Activated T-cell treated with anti-CD3 and anti-CD28 coated beads for 48 hours (primary cell): ENCODE measurements at places on chromosomes 13 and 19.

- no peak for DNase-seq
Measured at GRCh38 chr13:60491531-60491930, 94.5 kb downstream of the TDRD3 start.

DNA sequence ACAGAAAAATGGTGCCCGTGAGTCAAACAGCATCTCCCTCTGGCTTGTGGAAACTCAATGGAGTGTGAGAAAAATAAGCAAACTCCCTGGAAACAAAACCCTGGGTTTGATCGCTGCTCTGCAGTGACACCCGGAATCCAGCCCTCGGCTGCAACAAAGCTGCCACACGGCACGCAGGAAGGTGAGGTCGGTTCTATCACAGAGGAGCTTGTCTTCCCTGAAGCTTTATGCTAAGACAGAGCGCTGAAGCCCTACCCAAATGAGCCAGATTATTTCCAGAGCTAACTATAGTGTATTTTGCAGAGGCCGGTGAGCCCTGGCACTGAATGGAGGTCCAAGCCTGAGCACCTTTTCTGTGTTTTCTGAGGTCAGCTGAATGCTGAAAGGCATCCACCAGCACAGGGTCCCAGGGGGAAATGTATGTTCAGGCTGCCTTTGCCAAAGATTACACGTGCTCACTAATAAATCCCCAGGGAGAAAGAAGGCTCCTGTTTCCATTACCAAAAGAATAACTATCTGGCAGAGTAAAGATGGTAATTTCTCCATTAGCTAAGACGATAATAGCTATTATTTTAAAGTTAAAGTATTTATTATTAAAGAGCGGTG, 77.8 kb downstream of the TSHZ3 start:
- no peak for DNase-seq

DNA sequence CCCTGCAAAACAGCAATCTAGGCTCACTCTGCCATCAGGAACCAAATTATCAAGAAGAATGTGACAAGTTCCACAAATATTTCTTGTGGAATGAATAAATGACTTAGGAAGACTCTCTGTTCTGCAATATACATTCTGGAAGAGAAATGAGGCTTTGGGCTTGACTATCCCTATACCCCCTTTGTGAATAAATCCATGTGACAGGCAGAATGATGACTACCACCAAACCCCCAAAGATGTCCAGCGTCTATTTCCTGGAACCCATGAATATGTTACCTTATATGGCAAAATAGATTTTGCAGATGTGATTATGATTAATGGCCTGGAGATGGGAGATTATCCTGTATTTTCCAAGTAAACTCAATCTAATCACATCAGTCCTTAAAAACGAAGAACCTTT, 139.3 kb downstream of the ENOX1 start:
- DNase-seq = no peak

DNA sequence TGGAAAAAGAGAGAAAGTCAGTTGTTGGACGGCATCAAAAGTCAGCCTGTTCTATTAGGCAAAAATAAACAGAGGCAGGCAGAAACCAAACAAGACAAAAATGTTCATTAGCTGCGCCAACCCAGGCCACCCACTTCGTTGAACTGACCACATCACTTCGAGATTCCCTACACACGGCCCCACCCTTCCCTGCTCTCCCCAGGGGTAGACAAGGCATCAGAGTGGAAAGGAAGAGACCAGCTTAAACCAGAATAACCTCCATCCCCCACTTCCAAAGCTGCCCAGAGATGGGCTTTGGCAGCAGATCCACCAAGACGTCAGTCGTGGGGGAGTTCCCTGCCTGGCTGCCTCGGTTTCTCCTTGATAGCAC, 204.6 kb upstream of the TSHZ3 start:
- DNase-seq = no peak

DNA sequence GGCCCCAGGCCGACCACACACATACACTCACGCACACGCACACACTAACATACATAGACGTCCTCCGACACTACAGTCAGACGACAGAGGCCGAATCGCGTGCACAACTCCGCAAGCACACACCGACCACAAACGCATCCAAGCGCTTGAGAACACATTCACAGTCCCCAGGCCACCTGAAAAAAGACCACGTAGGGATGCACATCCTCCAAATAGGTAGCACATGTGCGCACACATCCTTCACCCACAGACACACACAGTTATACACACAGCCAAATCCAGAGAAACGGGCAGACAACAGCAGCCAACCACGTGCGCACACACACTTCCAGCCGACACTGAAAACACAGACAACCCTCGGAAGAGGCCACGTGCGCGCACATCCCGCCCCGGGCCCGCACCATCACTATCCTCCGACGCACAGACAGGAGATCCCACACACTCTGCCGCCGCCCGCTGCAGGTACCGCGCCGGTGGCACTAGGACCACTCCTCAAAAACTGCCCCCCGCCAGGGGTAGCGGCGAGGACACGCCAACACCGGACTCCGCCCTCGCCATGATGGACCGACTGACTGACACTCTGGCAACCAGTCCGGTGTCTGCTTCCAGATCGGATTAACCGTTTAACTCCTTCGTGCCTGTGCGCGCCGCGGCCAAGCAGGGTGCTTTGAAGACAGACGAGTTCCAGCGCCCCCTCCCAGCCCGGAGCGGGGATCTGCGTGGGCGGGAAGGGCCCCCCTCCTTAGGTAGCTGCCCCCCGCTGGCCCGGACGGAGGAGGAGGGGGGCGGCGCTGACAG, 493 bp upstream of the PDE4A start:
- peak; percentile 42 for DNase-seq

- no peak for DNase-seq
Measured at GRCh38 chr13:94765814-94766213, 53.5 kb upstream of the SOX21 start.

DNA sequence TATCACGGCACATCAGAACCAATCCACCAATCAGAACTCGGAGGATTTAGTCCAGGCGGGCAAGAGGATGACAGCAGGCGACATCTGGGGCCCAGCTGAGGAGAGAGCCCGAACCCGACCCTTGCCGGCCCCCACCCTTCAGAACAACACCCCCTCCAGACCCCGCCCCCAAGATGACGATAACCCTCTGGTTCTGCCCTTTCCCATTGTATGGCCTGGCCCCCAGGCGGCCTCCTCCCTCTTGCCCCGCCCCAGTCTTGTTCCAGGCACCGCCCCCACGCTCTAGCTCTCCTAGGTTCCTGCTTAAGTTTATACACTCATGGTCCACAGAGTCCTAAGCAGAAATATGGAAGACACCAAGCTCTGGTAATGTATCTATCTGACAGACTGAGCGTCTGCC, 2.8 kb upstream of the ZNF83 start:
- DNase-seq = no peak

DNA sequence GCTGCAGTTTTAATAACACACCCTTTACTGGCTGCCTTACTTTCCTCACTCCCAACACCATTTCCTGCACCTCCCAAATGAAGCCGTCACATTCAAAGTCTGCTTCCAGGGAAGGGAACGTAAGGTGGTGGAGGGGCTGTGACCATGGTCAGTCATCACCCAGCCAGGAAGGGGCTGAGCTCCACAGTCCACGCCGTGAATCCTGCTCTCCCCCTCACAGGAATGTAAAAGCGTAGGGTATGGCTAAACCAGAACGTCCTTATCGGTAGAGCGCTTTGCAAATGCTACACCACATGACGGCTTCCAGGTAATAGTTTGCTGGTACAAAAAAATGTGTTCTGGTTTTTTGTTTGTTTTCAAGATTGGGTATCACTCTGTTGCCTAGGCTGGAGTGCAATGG, 7.0 kb downstream of the NUMBL start:
- no peak for DNase-seq

DNA sequence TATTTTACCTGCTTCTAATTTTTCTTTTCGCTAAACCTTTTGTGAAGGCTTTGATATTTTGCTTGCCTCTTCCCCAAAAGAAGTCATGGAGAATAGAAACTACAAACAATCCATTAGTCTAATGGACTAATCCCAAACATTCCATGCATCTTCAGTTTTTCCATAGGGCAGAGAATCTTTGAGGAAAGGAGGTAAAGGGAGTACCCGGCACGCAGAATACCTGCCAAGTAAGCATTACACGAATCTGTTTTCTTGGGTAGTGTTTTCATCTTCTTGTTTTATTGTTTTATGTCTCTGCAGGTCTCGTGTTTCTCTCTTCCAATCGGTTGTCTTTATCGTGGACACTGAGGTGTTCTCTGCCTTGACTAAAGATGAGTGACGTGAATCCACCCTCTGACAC, at the start of gene NLRP8:
NLRP8 (plus strand) TSS at position 301 of the 400 bp plus-strand sequence.
- no peak for DNase-seq

- DNase-seq = no peak
Measured at GRCh38 chr19:15443838-15444237, 5.9 kb downstream of the WIZ start.

DNA sequence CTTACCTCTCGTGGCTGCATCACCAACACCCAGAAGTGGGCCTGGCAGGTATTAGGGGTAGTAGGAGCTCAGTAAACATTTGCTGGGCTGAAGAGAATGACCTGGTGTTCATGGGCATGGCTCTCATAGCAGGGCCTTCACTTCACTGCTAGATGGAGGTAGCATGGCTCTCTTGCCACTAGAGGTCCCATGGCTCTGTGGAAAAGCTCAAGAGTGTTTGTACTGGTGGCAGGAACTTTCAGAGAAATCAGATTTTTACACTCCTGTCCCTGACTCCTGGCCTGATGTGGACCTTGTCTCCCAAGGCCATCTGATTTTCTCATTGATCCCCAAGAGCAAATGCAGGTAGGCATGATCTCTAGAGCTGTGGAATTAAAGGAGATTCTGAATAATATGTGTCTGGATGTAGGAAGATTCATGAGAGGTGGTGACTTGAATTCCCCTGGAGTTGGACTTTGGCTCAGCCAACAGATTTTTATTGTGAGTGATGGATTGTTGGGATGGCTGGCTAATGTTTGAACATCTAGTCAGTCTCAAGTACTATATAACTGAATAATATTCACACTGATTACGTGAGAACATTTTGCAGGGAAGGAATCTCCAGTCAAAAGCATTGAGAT, 5.7 kb downstream of the ZNF574 start:
- DNase-seq = no peak

DNA sequence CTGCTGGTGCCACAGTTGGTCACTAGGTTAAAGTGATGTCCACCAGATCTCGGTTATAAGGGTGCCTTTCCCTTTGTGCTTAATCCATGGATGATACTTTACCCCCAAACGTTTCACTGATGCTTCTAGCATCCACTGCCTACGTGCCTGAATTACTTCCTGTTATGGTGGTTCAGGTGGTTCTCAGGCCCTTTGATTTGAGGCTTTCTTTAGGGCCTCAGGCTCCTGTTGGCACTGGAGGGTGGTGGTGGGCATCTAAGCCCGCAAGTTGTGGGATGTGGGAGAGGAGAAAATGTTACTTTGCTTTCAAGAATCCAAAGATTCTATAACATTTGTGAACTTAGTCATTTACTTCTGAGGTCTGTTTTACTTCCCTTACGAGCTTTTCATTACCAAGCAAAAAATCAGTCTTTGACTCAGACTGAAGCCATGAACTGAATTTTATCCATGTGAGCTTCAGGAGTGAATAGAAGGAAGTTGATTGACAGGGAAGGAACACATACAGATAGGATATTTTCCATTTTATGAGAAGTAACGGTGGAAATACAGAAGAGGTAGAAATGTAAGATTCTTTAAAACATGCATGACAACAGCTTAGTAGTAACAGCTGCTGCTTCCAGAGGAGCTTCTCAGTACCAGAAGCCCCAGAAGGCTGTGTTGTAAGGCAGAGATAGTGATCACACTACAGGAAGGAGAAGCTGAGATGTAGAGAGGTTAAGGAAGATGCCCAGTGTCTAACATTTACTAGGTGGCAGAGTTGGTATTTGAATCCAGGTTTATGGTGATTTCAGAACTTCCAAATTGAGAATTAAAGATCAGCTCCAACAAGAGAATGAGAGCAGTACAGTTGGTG, 65.0 kb downstream of the ARHGEF7 start:
- no peak for DNase-seq

GRCh38 chr13:33480561-33480960, 195.0 kb upstream of the STARD13 start:
- DNase-seq = no peak

DNA sequence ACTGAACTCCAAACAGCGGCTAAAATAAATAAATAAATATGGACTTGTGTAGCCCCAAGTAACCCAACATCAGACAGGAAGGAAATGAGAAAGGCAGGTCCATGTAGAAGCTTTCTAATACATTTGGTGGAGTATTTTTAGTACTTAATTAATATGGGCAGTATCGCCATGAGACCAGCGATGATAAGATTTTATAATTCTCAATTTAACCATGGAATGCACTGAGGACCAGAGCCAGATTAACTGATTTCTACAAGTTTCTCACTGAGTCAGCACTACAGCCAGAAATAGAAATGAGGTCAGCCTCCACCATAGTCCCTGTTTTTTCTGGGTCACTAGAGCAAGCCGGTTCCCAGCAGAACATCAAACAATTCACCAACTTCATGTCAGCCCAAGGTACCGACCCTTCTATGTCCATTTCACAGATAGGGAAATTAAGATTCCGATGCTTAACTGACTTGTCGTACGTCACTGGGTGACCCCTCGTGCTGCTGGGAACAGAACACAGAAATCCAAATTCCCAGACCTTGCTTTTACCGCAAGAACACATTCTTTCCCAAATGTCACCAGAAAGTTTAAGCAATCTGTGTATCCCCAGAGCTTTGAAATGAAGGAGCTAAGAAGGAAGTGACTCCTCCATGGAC, 90.4 kb downstream of the COL4A1 start:
- no peak for DNase-seq

- DNase-seq = no peak
Measured at GRCh38 chr13:114199954-114200353, 20.9 kb downstream of the CFAP97D2 start.

GRCh38 chr13:95437561-95437960, 115.0 kb upstream of the CLDN10 start:
- no peak for DNase-seq

DNA sequence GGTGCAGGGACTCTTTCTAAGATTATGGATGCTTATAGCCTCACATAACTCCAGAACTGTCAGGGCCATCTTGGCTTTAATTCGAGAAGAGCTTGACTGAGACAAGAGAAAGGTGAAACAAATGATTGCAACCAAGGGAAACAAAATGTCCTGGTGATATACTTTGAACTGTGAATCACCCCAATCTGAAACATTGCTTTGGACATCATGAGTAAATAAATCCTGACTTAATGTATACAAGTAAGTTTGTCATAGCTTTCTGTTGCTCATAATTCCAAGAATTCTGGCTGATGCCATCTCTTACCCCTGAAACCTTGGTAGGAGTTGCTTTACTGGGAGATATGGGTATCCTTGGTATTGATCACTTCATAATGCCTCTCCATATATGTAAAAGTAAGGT, 5.8 kb upstream of the VWA8 start:
- no peak for DNase-seq

DNA sequence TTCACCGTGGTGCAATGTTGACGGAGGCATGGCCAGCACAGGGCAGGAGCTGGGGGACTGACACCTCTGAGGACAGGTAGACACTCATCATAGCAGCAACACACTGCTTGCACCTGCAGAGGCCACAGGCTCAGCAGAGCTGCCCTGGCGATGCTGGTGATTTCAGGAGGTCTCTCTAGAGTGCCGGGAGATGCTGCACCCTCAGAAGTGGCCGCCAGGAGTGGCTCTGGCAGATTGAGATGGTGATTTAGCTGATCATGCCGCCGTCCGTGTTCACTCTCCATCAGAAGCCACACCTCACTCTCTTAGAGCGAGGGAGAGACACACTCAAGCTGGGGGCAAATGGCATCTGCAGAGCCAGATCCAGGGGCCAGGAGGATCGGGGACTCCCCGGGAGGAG, 244.6 kb upstream of the SGCG start:
- no peak for DNase-seq

- no peak for DNase-seq
Measured at GRCh38 chr13:40624986-40625385, 41.5 kb downstream of the FOXO1 start.

- DNase-seq = no peak
Measured at GRCh38 chr13:101059793-101060192, 356.5 kb downstream of the NALCN start.

GRCh38 chr19:1087813-1088415, 7.3 kb downstream of the POLR2E start:
- no peak for DNase-seq
